ENCODE measurements at places on chromosomes 7 and 10.

DNA sequence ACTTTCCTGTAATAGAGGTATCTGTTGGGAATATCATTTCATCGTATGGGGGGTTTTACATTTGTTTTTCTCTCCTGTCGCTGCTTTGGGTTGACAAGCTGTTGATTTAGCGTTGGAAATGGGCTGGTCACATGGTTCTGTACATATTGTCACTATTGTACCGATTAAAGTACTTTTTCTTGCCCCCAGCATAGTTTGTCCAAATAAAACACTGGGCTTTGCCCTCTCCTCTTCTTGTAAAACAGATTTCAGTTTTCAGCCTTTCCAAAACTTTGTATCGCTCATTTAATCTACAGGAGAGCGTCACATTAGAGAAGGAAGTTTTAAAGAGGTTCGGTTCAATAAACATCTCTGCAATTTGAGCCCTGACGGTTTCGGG is 4.0 kb downstream of the BMI1 start:
- H3K4me1 ChIP-seq: peaks cover 11% of the 10 kb centered on the region
- H3K27ac ChIP-seq: peak overlapping the region; percentile 79
- peaks cover 16% of the 10 kb centered on the region for H3K36me3 ChIP-seq
- peaks cover 31% of the 10 kb centered on the region for H3K27me3 ChIP-seq

DNA sequence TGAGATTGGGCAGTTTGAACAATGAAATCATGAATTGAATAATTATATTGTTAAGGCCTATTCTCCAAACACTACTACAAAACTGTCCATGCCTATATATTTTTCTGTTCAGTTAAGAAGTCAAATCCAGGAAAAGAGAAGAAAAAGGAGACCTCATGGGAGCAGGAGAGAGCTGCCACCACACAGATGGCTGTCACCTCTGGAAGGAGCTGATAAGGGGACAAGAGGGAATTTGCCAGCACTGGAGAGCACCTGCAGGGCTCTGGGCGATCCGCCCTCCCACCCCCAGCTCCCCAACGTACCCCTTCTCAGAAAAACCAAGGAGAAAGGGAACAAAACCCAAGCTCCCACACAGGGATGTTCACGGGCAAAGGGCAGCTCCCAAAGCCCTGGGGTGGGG is 227.8 kb downstream of the TNS3 start:
- peak; percentile 3 for DNase-seq
- H3K4me3 ChIP-seq: no peak overlapping the region
- peaks cover 46% of the 10 kb centered on the region for H3K4me1 ChIP-seq
- peak overlapping the region; percentile 72 for H3K27ac ChIP-seq

DNA sequence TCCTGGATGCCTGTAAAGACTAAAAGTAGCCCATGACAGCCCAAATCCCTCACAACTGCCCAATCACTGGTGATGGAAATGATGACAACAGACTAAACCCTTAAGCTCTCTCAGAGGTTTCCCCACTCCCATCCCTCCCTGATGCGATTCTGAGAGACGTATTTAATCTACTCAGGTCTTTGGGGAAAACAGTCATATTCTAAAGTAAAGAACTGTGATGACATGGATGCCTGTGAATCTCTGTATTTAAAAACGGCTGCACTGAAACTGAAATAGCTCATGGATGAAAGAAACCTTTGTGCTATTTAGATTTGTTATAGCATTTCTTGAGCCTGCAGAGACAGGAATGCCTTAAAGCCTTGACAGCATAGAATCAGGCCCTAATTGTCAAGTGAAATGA is 28.5 kb downstream of the VPS41 start:
- no peak for DNase-seq
- H3K27me3 ChIP-seq: no peaks in the 10 kb centered on the region
- no peaks in the 10 kb centered on the region for H3K36me3 ChIP-seq
- H3K27ac ChIP-seq: no peak overlapping the region

- peak overlapping the region; percentile 47 for H3K27ac ChIP-seq
- H3K36me3 ChIP-seq: no peaks in the 10 kb centered on the region
- peak; percentile 62 for DNase-seq
- peaks cover 6% of the 10 kb centered on the region for H3K4me1 ChIP-seq
- peak overlapping the region; percentile 34 for H3K4me3 ChIP-seq
Measured at GRCh38 chr7:28926871-28927597, 31.1 kb downstream of the TRIL start.

- H3K27me3 ChIP-seq: no peaks in the 10 kb centered on the region
- peaks cover 78% of the 10 kb centered on the region for H3K4me1 ChIP-seq
- no peak overlapping the region for H3K4me3 ChIP-seq
- H3K36me3 ChIP-seq: no peaks in the 10 kb centered on the region
- peak overlapping the region; percentile 99 for H3K27ac ChIP-seq
Measured at GRCh38 chr7:150377635-150378034, 1.5 kb upstream of the ZNF775 start.

DNA sequence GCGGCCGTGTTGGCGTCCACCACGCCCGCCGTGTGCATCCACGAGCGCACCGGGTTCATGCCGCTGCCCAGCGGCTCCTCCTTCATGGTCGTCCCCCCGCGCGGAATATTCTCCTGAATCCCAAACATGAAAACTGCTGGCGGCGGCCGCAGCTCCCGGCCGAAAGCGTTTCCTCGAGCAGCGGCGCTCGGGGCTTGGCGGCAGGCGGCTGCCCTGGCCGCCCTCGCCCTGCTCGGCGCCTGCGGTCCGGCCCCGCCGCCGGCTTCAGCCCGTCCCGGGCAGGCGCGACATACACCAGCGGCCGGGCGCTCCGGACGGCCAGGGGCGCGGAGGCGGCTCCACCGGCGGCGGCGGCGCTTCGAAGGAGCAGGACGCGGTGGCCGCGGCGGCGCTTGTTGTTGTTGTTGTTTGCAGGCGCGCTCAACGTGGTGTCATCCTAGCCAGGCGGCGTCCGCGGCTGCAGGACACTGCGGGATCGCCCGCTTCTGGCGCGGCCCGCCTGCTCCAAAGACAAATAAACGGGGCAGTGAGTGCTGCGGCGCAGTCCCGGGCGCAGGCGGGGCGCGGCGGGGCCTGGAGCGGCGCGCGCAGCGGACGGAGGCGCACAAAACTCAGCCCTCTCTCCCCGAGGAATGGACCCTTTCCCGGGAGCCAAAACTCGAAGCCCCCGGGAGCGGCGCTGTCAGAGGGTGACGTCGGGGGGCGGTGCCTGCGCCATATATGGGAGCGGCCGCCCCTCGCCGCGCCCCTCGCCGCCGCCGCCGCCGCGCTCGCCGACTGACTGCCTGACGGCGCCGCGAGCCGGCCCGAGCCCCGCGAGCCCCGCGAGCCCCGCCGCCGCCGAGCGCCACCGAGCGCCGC is at the start of gene EBF3:
TSS of gene EBF3 (minus strand) at position 634 of the 861 bp plus-strand sequence. CDS start at position 128, 506 bp downstream.
- no peaks in the 10 kb centered on the region for H3K4me1 ChIP-seq
- peak; percentile 44 for DNase-seq
- no peaks in the 10 kb centered on the region for H3K36me3 ChIP-seq
- H3K27me3 ChIP-seq: peaks cover 98% of the 10 kb centered on the region
- H3K27ac ChIP-seq: peak within 1 kb of the TSS; percentile 50

- H3K27me3 ChIP-seq: peaks cover 20% of the 10 kb centered on the region
- no peak overlapping the region for H3K27ac ChIP-seq
- no peaks in the 10 kb centered on the region for H3K36me3 ChIP-seq
- no peaks in the 10 kb centered on the region for H3K4me1 ChIP-seq
Measured at GRCh38 chr10:128187788-128188185, 61.6 kb upstream of the MKI67 start.
